DMS 273 treated with DMSO at 0.1 percent for 48 hours (cell line): ENCODE measurements at places on chromosomes 1 and 21.

DNA sequence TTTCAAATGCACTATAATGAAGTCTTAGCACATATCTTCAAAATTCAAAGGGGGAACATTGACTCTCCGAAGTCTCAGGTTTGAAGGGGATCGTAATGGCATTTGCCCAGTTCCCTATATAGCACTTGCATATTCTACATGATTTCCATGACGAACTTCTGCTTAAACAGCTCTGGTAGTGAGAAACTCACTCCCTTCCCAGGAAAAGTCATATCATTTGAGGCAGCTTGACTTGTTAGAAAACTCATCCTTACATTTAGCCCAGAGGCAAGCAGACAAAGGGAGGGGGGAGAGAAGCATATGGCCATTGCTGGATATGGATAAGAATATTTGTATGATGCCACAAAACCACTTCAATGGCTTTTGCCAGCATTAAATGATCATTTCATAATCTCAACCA lies 27.0 kb upstream of the TTLL7 start:
- no peak for DNase-seq

- DNase-seq = no peak
Observed at GRCh38 chr1:1058921-1059493, 15.1 kb downstream of the RNF223 start.

- DNase-seq = no peak
Observed at GRCh38 chr21:21415741-21416140, 417.5 kb downstream of the NCAM2 start.

- DNase-seq = no peak
Observed at GRCh38 chr1:36594023-36594422, 111.3 kb upstream of the CSF3R start.

GRCh38 chr1:17188217-17188616 lies 16.7 kb upstream of the PADI1 start:
- DNase-seq = no peak

GRCh38 chr1:43853161-43853921 lies 80.3 kb upstream of the ARTN start:
- DNase-seq = peak; percentile 91

- DNase-seq = no peak
Observed at GRCh38 chr1:194658090-194658439, 1471.7 kb upstream of the B3GALT2 start.

DNA sequence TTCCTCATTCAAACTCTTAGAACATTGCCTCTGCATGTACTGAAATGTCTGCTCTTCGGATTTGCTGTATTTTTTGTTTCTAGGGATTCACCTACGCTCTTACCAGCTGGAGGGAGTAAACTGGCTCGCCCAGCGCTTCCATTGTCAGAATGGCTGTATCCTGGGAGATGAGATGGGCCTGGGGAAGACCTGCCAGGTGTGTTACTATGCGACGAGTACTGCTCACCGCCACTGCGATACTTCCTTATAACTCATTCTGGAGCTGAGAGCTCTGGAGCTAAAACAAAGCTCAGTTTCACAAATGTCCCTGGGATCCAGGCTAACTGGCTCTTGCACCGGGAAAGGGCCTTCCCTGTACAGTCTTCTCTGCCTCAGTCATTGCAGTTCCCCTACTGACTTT lies 10.1 kb downstream of the CHD1L start:
- no peak for DNase-seq
